ENCODE measurements at places on chromosomes 11 and 22.

- peak; percentile 79 for DNase-seq
These were observed 52.5 kb downstream of the TPCN2 start for GRCh38 chr11:69101115-69101791.

- no peak for DNase-seq
These were observed 56.1 kb upstream of the SLC22A12 start for GRCh38 chr11:64534950-64535349.

DNA sequence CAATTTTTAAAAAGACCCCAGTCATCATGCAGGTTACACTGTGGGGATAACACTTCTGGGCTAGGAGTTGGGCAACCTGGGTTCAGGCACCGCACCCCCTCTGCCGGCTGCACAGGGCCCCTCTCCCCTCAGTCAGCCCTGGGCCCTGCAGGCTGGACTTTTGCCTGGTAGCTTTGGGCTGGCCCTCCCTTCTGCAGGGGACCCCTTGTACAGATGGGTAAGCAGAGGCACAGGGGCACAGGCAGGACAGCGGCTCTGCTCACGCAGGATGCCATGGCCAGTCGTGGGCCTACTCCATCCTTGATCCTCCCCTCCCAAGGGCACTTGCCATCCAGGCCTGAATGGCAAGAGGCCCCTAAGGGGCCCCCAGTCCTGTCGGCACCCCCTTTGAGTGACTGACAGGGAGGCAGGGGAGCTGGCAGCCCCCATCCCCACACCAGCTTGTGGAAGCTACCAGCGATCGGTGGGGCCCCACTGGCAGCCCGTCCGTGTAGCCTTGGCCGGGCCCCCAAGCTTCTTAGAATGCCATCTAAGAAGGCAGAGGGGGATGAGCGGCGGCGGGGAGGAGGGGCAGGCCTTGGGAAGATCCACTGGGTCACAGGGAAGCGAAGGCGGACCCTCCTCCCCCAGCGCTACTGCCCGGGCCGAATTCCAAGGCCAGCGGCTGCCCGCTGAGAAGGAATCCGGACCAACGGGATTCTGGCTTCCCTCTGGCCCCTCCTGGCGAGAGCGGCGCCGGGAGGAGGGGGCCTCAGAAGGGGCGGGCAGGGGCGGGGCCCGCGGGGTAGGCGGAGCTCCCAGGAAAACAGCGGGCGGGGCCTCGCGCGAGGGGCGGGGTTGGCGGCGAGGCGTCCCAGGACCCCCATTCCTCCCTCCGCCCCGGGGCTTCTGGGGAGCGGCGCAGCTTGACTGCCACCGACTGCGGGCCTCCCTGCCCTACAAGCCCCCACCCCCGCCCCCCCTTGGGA is 6.8 kb upstream of the CHKA start:
- no peak for DNase-seq

- DNase-seq = no peak
These were observed 304.0 kb downstream of the SHANK2 start for GRCh38 chr11:70948398-70948797.

DNA sequence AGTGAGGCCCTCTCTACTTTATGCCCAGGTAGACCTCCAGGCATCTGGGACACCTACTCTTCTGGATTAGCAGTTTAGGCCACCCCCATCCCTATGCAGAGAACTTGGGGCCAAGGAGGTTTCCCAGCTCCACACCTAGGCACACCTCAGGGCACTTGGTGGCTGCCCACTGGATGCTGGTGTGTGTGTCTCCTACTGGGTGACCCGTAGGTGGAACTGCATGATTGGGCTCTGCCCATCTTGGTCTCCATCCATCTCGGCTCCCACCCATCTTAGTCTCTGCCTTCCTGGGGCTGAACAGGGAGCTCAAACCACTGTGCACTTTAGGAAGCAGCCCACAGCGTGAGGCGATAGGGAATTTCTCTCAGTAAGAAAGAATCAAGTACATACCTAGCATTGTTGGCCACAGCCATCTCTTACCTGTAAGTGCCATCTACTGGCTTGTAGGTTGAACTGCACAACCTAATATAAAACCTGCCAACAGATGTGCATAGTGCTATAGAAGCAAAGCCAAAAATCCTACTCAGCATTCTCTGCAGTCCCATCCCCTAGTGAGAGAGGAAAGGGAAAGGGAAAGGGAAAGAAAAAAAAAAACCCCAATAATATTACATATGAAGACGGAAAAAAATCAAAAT is 61.6 kb upstream of the PTPN5 start:
- no peak for DNase-seq

DNA sequence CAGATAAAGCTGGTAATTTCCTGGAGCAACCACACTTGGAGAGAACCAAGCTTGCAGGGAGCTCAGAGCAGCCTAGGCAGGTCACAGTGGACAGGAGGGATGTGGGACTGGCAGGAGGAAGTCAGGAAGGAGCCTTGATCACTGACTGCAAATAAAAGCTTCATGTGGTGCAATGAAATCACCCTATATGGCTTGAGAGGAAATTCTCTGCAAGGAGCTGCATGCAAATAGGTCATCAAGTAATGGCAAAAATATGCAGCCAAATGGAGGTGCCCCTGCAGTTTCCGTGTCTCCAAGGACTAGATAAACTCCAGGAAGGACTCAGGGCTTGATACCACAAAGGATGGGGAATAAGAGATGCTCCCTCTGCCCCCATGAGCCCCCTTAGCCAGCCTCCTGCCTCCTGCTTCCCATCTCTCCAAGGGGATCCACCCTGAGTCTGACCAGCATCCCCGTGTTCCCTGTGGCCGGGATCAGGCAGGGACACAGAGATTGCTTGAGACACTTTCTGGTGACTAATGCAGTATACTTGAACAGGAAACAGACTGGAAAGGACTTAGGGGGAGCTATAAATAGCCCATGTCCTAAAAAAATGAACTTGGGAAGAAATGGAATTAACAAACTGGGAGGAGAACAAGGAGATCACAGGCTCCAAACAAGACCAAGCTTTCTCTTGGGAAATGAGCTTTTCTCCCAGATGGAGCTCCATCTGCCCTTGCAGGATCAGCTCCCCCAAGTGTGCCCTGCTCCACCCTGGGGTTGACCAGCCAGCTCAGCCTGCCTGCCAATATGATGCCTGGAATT is 23.9 kb upstream of the MICAL2 start:
- DNase-seq = no peak

DNA sequence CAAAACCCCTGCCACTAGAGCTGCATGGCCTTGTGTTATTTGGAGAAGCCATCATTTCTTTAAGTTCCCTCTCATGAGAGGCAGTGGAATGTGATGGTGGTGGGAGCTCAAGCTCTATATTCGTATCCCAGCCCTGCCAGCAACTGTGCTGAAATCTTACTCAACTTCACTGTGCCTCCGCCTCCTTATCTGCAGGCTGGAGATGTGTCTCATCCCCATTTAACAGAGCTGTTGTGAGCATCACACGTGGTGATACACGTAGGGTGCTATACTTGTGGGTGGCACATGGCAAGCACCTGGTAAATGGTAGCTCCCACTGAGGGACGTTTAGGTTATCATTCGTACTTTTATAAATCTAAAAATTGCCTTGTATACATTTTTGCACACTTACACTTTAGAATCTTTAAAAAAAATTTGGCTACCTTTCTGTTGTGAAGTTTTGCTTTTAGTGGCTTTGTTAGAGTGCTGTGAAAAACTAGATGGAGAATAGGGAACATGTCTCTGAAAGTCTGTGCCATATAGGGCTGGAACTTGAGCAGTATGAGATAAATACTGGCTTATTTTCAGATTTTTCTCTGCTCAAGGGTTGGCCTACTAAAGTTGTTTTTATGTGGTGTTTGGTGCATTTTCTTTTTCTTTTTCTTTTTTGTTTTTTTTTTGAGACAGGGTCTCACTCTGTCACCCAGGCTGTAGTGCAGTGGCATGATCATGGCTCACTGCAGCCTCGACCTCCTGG is 23.2 kb downstream of the TNRC6B start:
- DNase-seq = no peak

- no peak for DNase-seq
These were observed 14.9 kb upstream of the FXYD2 start for GRCh38 chr11:117839380-117839881.

DNA sequence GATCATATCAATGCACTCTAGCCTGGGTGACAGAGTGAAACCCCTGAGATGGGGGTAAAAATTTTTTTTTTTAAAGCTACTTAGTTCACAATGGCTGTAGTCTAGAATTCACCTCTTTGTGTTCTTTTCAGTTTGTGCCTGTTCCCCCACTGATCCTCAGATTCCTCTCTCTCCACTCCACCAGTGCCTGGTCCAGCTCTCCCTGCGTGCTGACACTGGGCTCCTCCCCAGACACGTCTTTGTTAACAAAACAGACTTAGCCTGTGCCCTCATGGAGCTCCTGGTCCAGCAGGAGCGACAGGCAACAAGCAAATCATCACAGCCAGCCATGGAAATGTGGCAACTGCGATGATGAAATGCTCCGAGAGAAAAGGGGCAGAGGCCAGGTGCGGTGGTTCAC is 34.0 kb downstream of the IFT27 start:
- no peak for DNase-seq

GRCh38 chr11:63670433-63671321 is 499 bp downstream of the ATL3 start:
- peak; percentile 16 for DNase-seq

DNA sequence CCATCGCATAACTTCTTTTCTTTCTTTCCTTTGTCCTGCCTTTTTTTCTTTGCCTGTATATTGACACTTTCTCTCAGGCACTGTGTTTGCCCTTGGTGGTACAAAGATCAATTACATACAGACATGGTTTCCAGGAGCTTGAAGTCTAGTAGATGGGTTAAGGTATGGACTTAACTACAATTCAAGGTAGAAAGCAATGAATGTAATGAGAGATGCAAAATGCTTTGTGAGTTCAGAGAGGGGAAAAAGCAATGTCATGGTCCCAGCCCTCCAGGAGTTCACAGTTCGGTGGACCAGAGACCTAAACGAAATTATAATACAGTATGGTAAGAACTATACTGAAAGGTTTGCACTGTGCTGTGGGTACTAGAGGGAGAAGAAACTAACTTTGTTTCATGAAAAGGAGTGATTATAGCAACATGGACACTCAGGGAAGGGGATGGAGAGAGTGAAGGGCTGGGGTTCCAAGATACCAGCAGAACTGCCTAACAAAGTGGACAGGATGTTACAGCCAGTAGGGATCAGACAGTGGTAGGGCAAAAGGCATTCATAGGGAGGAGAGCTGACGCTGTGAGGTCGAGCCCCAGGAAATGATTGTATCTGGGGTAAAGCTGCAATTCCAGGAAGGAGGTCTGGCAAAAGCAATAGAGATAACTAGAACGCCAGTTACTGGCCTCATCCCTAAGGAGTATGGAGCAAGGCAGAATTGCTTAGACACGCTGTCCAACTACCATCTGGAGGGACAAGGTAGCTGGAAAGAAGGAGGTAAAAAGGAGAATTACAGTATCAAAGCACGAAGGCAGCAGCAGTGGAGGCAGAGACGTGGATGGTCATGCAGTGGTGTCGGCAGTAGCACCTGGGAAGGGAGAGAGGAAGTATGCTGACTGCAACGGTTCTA is 158.3 kb upstream of the MTMR2 start:
- no peak for DNase-seq

- no peak for DNase-seq
These were observed 9.2 kb downstream of the SIPA1 start for GRCh38 chr11:65646958-65647701.

DNA sequence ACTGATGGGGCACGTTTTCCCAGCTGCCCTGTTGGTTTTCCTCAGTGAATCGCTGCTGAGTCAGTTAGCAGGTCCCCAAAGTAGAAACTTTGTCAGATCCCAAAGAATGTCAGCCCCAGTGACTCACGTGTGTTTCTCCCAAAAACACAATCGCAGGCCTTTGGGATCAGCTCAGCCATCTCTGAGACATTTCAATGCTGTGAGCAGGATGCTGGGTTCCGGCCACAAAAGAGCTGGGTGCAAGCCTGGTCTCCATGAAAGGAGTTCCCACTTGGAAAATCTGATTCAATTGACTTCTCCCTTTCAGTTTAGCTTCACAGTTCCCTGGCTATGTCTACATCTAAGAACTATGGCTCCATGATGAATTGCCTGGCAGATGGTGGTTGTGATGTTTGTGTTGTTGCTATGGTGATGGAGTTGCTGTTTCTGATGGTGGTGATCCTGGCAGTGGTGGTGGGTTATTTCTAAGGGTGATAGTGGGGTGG is 28.0 kb downstream of the MYEOV start:
- no peak for DNase-seq

DNA sequence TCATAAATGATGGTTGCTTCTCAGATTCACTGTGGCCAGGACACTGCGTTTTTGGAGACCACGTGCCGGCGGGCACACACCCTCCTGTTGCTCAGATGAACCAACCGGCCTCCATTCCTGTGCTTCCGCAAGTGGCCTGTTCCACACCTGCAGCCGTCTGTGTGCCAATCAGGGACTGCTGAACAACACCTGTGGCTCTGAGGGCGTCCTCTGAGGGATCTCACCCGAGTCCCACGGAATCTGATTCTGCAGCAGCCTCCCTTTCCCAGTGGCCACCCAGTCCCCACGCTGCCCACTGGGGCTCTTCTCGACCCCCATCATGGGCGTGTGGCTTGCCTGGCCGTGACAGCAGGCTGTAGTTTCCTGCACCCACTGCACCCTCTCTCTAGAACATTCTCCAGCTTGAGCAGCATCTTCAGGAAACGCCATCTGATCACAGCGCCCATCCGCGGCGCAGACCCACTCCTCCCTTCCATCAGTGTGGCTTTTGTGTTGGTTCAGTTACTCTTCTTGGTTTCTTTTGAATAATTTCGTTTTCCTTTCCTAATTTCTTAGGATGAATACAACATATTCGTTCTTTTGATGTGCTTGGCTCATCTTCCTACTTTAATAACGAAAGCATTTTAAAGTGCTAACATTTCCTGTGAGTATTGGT is 100.3 kb upstream of the SLC22A12 start:
- no peak for DNase-seq

GRCh38 chr11:8055836-8056526 is 25.0 kb upstream of the TUB start:
- no peak for DNase-seq

DNA sequence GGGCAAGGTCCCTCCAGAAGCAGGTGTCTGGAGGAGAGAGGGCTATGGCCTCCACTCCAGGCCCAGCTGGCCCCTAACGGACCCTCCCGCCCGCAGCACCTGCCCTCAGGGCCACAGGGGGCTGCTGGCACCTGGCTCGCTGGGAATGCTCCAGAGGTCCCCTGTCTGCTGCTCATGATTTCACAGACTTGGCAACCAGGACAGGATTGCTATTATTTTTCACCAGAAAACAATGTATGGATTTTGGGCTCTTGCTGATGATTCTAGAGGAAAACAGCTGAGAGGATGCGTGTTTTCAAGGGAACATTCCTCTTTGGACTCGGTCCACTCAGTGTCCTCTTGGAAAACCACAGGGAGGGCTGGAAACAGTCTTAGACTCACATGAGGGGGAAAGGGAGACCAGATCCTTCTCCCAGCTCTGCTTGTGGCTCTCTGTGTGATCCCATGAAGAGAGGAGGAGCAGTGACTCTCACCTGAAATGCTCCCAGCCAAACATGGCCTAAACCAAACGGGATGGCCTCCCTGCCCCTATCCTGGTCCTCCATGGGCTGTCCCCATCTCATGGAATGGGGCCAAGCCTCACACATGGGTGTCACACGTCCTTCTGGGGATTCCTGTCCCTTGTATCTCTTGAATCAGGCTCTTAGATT is 15.8 kb downstream of the MYEOV start:
- DNase-seq = no peak

- DNase-seq = peak; percentile 87
These were observed 142.9 kb downstream of the CRYBB2 start for GRCh38 chr22:25362215-25362882.

GRCh38 chr11:35003186-35003585 is 86.8 kb downstream of the PDHX start:
- DNase-seq = no peak

GRCh38 chr22:28015046-28015425 is 96.0 kb upstream of the PITPNB start:
- no peak for DNase-seq

Data from stimulated activated effector memory CD8-positive, alpha-beta T cell treated with anti-CD3 and anti-CD28 coated beads, Interleukin-12 subunit alpha, Interleukin-12 subunit beta, amount 100 ng/mL, for 72 hours (primary cell).